ENCODE measurements at places on chromosomes 5 and 9.

GRCh38 chr9:133130685-133131244, 9.7 kb upstream of the RALGDS start:
- no peak for DNase-seq

DNA sequence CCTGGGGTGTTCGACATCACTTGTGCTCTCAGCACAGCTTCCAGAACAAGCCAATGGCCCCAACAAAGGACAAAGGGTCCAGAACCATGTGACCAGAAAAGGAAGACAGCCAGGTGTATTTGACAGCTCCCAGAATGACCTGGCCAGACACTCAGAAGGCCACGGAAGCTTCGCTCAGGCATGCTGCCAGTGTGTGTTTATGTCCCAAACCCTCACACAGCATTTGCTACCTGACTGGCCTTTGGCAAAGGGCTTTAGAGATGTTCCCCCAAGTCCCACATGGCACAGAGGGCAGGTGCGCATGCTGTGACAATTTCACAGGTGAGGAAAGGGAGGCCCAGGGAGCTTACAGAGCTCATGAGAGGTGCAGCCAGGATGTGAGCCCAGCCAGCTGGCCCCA, 39.5 kb downstream of the MED10 start:
- DNase-seq = no peak

- peak; percentile 35 for DNase-seq
Observed at GRCh38 chr5:77329664-77330430, 119.4 kb downstream of the PDE8B start.

DNA sequence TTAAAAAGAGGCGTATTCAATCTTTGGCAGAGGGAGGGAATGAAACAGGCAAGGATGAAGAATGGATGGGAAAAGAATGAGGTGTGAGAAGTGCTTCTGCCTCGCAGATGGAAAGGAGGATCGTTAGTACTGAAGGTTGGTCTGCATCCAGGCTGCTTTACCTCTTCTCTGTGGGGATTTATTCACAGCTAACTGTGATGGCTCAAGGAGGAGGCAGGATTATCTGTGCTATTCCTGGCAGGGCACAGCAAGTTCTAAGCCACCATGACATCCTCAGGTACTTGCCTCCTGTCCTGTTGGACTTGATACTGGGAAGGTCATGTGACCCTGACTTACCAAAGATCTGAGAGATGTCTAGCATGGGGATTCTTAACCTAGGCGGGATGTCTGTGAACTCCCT, 84.3 kb downstream of the GDNF start:
- DNase-seq = no peak

DNA sequence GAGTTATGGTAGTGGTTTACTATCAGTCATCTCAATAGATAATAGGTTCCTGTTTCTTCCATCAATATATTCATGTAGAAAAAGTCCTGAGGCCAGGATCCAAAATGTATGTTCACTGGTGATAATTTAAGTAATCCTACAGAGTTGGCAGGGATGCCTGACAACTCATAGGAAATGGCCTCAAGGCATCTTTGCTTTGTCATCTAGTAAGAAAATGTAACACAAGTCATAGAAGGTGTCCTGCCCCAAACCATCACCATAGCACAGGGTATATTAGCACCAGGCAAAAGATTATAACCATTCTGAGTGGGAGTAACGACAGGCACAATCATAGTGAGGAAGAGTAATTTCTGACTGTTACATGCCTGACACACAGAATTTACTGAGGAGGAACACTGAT, 257.0 kb downstream of the TMEM167A start:
- DNase-seq = no peak

DNA sequence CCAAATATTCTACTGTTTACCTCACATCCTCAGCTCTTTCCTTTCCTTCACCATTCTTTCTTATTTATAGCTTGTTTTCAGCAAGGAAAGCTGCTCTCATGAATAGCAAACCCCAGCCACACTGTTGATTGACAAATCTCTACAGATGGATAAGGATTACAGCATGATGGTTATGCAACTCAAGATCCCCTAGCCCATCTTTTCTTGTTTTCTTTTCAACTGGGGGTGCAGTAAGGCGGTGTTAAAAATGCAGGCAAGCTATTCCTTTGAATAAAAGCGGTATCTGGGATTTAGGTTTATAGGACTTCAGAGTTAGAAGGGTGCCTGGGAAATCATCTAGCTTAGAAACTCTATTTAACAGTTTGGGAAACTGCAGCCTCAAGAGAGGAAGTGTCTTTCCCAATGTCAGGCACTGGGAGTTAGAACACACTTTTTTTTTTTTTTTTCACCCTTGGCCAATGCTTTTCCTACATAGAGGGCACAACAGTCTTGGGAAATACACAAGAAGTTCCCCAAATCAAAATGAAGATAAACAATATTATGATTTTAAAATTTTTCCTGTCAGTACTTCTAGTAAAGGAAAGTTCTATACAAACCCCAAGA, 2.6 kb downstream of the SPARC start:
- peak; percentile 73 for DNase-seq

GRCh38 chr5:157130925-157131324, 11.7 kb downstream of the MED7 start:
- DNase-seq = peak; percentile 61

GRCh38 chr5:97224112-97224750, 41.2 kb upstream of the RIOK2 start:
- DNase-seq = peak; percentile 32

DNA sequence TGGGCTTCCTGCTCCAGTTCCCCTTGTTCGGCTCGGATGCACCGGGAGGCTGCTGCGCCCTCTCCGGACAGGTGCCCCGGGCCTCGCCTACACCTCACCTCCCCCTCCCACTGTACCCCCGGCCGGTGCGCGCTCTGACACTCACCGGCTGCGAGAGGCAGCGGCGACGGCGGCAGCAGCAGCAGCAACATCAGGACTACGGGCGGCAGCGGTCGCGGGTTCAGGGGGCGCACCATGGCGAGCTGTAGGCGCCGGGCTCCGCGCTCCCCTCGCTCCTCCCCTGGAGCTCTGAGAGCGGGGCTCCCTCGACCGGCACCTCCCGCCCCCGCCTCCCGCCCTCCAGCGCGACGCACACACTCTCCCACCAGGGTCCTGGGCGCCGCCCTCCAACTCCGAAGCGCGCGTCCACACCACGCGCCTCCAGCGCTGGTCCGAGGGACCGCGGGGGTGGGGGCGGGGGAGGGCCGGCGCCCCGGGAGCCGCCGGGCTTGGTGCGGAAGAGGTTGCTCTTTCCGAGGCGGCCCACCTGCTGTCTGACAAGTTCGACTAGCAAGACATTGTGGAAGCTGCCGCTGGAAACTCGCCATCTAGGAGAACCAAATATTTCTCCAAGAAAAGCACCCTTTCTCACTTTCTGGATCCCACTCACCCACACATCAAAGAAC, at the start of gene GFRA3:
Gene GFRA3, minus strand, starts transcription at position 433 of the 665 bp plus-strand sequence. Its CDS starts 197 bp downstream, at position 236.
- DNase-seq = no peak

DNA sequence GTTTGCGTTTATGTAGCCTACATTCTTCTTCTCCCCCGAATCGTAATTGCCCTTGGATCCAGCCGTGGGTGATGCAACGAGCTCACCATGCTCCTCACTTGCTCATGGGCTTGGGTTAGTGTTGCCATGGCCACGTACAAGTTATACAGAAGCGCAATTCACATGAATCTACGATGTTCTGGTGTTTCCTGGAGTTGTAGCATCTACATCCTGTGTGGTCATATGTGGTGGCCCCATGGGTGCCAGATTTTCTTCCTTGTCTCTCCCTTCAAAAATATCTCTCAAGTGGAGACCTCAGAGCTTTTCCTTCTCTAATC, 115.3 kb downstream of the TLE4 start:
- DNase-seq = no peak

DNA sequence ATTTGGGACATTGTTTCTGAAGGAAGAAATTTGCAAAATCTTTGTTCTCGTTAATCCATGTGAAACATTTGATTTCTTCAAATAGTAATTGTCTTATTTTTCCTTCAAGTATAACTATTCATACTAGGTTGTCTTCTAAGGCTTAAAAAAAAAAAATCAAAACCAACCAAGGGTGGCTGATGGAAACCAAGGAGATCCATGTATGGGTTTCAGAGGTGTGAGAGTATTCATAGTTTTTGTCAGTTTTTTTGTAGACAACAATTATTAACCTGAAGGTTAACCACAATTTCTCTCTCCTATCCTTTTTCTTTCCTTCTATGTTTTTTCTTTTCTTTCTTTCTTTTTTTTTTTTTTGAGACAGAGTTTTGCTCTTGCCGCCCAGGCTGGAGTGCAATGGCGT, 35.4 kb downstream of the KDM4C start:
- no peak for DNase-seq

- peak; percentile 1 for DNase-seq
Observed at GRCh38 chr9:8486095-8486494, 686.5 kb upstream of the DMAC1 start.

DNA sequence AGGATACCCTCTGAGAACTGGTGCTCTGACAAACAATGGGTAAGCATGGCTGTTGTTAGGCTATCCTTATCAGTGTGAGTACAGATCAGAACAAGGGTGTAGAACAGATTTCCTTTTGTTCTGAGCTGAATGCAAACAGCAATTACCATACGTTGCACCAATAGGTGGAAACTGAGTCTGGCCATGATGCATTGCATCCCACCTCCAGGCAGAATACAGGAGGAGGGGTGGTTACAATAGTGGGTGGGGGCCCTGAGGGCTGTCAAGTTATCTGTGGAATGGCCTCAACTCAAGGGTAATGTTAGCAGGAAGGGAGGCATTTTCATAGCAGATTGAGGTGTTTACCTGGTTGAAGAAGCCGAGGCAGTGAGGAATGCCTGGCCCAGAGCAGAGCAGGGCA, 54.3 kb upstream of the GLRX start:
- DNase-seq = no peak

GRCh38 chr9:138102246-138103051, 224.9 kb downstream of the CACNA1B start:
- DNase-seq = no peak

DNA sequence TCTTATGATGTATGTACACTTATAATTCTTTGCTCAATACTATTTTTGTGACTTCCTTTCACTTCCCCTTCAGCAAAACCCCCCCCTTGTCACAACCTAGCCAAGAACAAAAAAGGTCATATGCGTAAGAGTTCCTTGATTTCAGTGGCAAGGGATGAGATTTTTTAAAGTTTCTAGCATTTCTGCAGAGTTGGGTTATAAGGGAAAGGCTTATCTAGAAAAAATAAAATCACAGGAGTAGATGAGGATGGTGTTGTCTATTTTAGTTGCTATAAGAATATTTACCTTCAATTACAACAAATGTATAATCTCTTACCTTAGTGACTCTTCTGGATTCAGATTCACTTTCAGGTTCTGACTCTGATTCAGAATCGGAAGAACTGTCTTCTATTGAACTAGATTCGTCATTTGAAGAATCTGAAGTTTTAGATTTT, 184.6 kb downstream of the AP3B1 start:
- no peak for DNase-seq

DNA sequence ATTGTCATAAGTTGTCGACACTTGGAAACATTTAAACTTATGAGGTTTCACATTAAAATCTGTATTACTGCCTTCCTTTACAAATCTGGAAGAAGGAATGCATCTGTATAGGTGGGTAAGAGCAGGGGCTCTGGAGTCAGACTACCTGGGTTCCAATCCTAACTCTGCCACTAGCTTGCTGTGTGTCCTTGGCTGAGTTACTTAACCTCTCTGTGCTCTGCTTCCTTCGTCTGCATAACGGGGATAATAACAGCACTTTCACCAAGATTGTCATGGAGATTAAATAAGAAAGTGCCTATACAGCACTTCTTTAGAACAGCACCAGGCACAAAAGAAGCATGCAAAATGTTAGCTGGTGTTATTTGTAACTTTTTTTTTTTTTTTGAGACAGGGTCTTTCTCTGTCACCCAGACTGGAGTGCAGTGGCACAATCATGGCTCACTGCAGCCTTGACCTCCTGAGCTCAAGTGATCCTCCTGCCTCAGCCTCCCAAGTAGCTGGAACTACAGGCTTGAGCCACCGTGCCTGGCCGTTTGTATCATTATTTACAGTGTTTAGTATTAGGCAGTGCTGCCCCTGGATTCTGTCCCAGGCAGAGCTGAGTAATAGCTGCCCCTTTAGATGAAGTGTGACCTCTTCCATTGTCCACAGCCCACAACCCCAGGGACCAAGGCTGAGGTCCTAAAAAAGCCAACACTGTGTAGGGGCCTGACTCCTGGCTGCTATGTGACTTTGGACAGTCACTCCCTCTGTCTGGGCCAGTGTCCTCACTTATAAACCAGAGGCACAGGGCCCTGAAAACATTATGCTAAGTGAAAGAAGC, 25.4 kb upstream of the TTLL11 start:
- no peak for DNase-seq

- no peak for DNase-seq
Observed at GRCh38 chr9:132472199-132472598, 62.2 kb downstream of the CFAP77 start.
